Esophagus squamous epithelium (tissue), 5 donors: ENCODE measurements at places on chromosomes 2 and 18. TPM values are rescaled to one million over a fixed set of nuclear protein-coding genes. Genes with fewer than 3 reads are reported as not detected.
A peak's percentile ranks its signal among the peaks of the same experiment; 100 is the strongest.

GRCh38 chr2:159900343-159900742 lies 102.3 kb upstream of the CD302 start:
- no peak overlapping the region for H3K27ac ChIP-seq
- H3K27me3 ChIP-seq: no peaks in the 10 kb centered on the region
- no peaks in the 10 kb centered on the region for H3K36me3 ChIP-seq
- H3K4me1 ChIP-seq: peaks cover 3% of the 10 kb centered on the region

GRCh38 chr2:100948942-100949811 lies 52.9 kb upstream of the RPL31 start:
- H3K27me3 ChIP-seq: no peaks in the 10 kb centered on the region
- DNase-seq: no peak
- peaks cover 52% of the 10 kb centered on the region for H3K36me3 ChIP-seq
- no peak overlapping the region for H3K27ac ChIP-seq

GRCh38 chr2:123086613-123087385 lies 938.3 kb upstream of the CNTNAP5 start:
- no peak overlapping the region for H3K4me3 ChIP-seq
- H3K27me3 ChIP-seq: no peaks in the 10 kb centered on the region
- H3K27ac ChIP-seq: no peak overlapping the region
- DNase-seq: no peak

DNA sequence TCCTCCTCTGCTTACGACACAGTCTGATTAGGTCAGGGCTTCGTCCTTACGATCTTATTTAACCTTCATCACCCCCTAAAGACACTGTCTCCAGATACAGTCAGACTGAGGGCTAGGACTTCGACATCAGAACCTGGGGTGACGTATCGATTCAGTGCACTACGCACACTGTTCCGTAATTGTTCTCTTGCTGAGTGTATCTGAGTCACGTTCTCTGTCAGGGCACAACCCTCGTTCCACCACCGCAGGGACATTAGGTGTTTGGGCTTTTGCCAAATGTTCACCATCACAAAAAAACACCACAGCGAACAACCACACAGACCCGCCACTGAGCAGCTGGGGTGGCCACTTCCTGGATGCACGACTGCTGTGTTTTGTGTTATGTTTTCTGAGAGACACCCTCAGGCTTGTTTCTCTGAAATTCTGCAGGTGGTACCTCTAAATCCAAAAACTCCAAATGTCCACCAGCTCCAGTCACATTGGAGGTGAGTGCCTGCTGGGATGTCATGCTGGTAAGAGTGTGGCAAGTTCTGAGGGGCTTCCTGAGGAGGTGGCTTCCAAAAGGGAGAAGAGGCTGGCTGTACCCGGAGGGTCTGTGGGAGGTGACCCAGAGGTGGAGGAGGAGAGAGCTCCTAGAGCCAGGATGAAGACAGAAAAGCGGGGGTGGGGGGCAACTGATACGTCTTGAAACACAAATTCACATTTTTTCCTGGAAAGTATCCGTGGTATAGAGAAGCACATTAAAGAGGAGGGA lies 66.6 kb downstream of the ADNP2 start:
- H3K27me3 ChIP-seq: no peaks in the 10 kb centered on the region
- H3K36me3 ChIP-seq: no peaks in the 10 kb centered on the region
- peaks cover 4% of the 10 kb centered on the region for H3K4me1 ChIP-seq
- DNase-seq: no peak

GRCh38 chr2:105032476-105032875 lies 5.4 kb upstream of the MRPS9 start:
- H3K36me3 ChIP-seq: no peaks in the 10 kb centered on the region
- DNase-seq: no peak
- no peak overlapping the region for H3K4me3 ChIP-seq
- H3K27ac ChIP-seq: no peak overlapping the region

DNA sequence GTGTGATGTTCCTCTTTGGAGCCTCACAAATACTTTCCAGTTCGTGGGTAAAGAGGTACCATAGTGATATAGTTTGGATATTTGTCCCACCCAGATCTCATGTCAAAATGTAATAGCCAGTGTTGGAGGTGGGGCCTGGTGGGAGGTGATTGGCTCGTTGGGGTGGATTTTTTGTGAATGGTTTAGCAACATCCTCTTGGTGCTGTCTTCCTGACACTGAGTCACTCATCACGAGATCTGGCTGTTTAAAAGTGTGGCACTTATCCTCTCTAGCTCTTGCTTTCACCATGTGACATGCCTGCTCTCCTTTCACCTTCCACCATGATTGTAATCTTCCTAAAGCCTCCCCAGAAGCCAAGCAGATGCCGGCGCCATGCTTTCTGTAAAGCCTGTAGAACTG lies 3.0 kb upstream of the CCDC93 start:
- H3K27me3 ChIP-seq: no peaks in the 10 kb centered on the region
- H3K4me3 ChIP-seq: no peak overlapping the region
- H3K27ac ChIP-seq: no peak overlapping the region
- H3K4me1 ChIP-seq: peaks cover 29% of the 10 kb centered on the region
- no peaks in the 10 kb centered on the region for H3K36me3 ChIP-seq
- no peak for DNase-seq

GRCh38 chr18:12282442-12283039 lies 25.5 kb upstream of the TUBB6 start:
- no peaks in the 10 kb centered on the region for H3K36me3 ChIP-seq
- H3K27ac ChIP-seq: peak overlapping the region; percentile 47
- no peak for DNase-seq

DNA sequence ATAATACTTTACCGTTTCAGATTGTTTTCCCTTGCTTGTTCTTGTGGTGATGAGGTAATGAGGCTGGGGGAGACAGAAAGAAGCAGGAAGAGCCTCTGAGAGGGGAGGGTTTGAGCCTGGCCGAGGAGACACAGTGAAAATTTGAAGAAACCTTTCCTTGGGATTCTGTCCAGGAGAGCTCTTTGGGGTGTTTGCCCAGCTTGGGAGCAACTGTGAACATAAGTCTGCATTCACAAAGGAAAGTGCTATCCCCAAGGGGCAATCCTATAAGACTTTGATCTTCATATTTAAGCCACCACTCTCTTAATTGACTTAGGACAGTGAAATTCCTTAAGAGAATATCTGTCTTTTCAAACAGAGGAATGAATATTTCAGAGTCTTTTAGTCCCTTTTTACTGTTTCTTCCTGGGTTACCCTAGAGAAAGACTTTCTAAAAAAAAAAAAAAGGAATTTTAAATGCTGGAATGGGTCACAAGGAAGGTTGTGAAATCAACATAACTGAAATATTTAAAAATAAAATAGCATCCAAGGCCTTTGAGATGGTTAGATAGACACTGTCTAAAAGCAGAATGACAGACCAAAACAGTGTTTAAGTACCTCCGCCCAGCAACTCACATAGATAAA lies 52.5 kb upstream of the STAM2 start:
- no peak overlapping the region for H3K4me3 ChIP-seq
- H3K27ac ChIP-seq: no peak overlapping the region
- H3K4me1 ChIP-seq: peaks cover 13% of the 10 kb centered on the region
- H3K36me3 ChIP-seq: no peaks in the 10 kb centered on the region

- no peak overlapping the region for H3K4me3 ChIP-seq
- no peaks in the 10 kb centered on the region for H3K27me3 ChIP-seq
- DNase-seq: no peak
- H3K4me1 ChIP-seq: peaks cover 11% of the 10 kb centered on the region
Observed at GRCh38 chr2:30136764-30137444, 9.9 kb upstream of the YPEL5 start.

DNA sequence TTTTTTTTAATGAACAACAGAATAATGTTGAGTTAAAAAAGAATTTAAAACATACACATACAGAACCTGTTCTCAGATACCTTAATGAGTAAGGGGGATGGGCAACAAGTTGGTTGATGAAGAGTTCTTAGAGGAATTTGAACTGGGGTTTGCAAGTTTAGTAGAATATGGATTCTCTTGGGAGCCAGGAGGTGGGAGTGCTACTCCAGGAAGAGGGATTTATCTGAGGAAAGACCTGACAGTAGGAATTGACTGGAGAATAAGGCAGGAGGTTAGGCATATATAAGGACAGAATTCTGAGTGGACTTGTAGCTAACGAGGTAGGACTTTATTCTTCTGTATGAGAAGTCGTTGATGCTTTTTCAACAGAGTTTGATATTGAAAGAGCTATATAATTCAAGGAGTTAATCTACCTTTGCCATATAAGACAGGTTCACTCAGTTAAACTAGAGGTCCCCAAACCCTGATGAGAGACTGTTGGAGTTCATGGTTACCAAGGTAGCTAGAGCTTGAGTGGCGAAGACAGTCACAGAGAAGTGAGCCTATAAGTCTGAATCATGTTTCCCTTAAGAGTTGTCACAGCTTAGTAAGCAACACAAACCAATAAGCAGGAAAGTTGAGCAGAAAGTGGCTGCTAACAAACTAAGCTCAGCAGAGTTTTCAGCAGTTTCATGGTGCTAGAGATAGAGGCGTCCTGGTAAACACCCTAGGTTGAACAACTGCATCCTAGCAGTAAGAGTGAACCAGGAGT lies 88.2 kb downstream of the NCOA1 start:
- DNase-seq: no peak
- H3K4me1 ChIP-seq: peaks cover 16% of the 10 kb centered on the region
- no peak overlapping the region for H3K27ac ChIP-seq
- H3K27me3 ChIP-seq: no peaks in the 10 kb centered on the region
- H3K36me3 ChIP-seq: no peaks in the 10 kb centered on the region
- no peak overlapping the region for H3K4me3 ChIP-seq

DNA sequence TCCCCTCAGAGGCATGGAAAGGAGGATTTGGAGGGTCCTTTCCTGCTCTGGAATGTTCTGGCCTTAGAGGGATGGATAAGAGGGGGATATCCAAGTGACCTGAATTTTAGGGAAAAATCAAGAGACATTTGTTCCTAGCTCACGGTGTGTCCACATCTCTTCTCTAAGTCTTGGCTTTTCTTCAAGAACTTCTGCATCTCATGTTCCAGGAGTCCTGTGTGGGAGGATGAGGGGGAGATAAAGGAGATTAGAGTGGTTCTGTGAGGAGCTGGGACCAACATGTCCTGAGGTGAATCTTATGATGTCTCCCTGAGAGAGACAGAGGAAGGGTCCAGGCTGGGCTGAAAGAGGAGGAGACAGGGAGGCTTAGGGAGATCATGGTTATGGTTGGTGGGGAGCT lies 11.7 kb downstream of the EMX1 start:
- peaks cover 24% of the 10 kb centered on the region for H3K27me3 ChIP-seq
- no peak overlapping the region for H3K27ac ChIP-seq
- no peaks in the 10 kb centered on the region for H3K36me3 ChIP-seq
- no peak for DNase-seq
- no peak overlapping the region for H3K4me3 ChIP-seq

- no peaks in the 10 kb centered on the region for H3K27me3 ChIP-seq
- H3K27ac ChIP-seq: no peak overlapping the region
- H3K36me3 ChIP-seq: no peaks in the 10 kb centered on the region
- no peak overlapping the region for H3K4me3 ChIP-seq
- DNase-seq: no peak
- no peaks in the 10 kb centered on the region for H3K4me1 ChIP-seq
Observed at GRCh38 chr2:226059961-226060627, 660.6 kb downstream of the NYAP2 start.

Gene C1QL2
- total RNA-seq: not detected

Gene ATP8B1
- total RNA-seq: 39.1 TPM

Gene AOX1
- total RNA-seq: 3.2 TPM

Gene FTCDNL1
- total RNA-seq: 1.3 TPM

Gene GAREM1
- 18.3 TPM for total RNA-seq
